Stimulated activated CD4-positive, alpha-beta T cell treated with anti-CD3 and anti-CD28 coated beads, Interleukin-4, amount 100 ng/mL, for 48 hours (primary cell): ENCODE measurements at places on chromosomes 6 and 20.
A peak's percentile ranks its signal among the peaks of the same experiment; 100 is the strongest.

DNA sequence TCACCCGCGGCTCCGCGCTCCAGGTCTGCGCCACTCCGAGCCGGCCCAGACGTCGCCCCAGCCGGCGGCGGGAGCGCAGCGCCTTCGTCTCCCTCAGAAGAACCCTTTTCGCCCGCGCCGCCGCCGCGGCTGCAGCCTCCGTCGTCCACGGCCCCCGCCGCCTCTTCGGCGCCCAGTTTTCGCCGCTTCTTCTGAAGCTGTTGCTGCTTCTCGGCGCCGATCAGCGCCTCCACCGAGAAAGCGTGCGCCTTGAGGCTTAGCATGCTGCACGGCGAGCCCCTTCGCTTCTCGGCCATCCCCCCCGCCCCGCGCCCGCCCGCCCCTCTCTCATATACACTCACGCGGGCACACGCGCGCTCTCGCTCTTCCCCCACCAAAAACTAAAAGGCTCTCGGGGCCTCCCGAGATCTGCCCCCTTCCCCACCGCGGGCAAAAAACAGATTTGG lies 489 bp downstream of the TBX18 start:
- no peak for DNase-seq

- no peak for DNase-seq
Observed at GRCh38 chr20:25444556-25444955, 37.1 kb downstream of the GINS1 start.

GRCh38 chr6:156166093-156166492 lies 611.1 kb upstream of the ARID1B start:
- DNase-seq = no peak

DNA sequence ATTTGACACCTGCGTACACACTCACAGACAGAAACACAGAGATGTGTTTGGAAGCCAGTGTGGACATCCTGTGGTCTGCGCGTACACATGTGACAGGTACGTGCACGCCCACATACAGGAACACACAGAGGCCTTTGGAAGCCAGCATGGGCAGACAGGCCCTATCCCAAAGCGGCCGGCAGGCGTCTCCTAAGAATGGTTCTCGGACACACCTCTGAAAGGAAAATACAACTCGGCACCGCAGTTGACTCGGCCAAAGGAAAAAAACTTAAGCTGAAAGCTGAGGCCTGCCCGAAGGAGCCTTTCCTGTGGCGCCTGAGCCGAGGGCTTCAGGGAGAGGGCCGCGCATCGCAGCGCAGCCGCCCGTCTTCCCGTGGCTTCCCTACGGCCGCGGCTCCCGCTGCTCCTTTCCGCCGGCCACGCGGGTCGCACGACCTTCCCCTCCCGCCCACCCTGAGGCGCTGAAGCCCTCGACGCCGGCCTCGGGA lies 1.4 kb upstream of the CEP43 start:
- DNase-seq = peak; percentile 55

- no peak for DNase-seq
Observed at GRCh38 chr6:105488516-105489215, 85.8 kb upstream of the PREP start.

DNA sequence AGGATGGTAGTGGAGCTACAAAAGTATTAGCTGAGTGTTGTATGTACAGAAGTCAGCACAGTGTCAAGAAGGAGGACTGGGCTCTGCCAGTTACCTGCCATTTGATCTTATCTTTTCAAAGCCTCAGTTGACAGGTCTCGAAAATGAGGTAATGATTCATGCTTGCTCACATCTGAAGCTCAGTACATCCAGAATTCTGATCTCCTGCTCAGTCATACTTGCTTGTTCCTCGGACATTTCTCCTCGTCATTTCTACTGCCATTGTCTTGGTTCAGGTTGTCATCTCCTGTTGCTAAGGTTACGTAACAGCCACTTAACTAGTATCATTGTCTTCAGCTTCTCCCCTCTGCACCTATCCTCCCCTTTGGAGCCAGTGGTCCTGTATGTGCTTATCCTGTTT lies 89.5 kb downstream of the SLX4IP start:
- DNase-seq = no peak

- DNase-seq = peak; percentile 29
Observed at GRCh38 chr20:51500311-51500710, 42.2 kb downstream of the NFATC2 start.

- DNase-seq = no peak
Observed at GRCh38 chr6:56259234-56260077, 12.1 kb upstream of the COL21A1 start.

DNA sequence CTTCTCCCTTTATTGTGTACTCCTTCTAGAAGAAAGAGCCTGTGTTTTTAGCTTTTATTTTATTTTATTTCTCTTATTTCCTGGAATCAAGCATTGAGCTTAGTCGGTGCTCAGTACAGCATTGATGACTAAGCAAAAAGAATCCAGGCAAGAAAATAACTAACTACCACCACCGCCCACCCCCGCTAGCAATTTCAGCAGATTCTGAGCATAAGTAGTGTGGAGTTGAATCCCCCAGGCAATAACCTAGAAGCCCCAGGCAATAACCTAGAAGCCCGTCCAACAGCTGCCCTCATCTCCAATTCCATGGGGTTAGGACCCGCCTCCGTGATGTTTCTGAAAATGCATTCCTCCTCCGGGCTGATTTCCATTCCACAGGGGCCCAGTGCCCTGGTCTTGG lies 258.0 kb upstream of the TAB2 start:
- DNase-seq = no peak

DNA sequence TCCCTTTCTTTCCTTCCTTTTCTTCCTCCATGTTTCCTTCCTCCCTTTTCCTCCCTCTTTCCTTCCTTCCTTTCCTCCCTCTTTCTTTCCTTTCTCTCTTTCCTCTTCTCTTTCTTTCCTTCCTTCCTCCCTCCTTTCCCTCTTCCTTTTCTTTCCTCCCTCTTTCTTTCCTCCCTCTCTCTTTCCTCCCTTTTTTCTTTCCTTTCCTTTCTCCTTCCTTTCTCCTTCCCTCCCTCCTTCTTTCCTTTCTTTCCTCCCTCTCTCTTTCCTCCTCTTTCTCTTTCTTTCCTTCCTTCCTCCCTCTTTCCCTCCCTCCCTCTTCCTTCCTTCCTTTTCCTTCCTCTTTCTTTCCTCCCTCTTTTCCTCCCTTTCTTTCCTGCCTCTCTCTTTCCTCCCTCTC lies 86.3 kb upstream of the FERMT1 start:
- no peak for DNase-seq

GRCh38 chr20:1363522-1363921 lies 29.3 kb downstream of the FKBP1A start:
- DNase-seq = no peak

DNA sequence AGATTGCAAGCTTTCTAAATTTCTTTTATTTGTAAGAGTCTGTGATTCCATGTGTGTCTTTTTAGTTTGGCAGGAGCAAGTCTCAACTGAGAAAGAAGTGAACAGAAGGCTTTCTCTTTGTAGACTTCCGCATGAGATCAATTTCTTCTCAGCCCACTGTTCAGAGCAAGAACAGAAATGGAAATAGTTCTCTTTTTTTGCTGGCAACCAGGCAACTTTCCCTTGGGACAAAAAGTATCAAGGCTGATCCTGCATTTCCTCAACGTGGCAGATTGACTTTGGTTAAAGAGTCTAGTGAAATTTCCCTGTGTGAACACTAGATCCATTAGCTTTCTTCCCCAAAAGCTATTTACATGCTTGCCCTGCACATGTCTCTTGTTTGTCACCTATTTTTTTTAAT lies 46.8 kb upstream of the JAG1 start:
- DNase-seq = no peak

- peak; percentile 53 for DNase-seq
Observed at GRCh38 chr20:31674895-31675827, 37.4 kb downstream of the COX4I2 start.

DNA sequence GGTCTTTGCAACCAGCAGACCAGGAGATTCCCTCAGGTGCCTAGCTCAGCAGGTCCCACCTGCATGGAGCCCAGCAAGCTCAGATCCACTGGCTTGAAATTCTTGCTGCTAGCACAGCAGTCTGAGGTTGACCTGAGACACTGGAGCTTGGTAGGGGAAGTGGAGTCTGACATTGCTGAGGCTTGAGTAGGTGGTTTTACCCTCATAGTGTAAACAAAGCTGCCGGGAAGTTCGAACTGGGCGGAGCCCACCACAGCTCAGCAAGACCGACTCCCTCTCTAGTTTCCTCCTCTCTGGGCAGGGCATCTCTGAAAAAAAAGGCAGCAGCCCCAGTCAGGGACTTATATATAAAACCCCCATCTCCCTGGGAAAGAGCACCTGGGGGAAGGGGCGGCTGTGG lies 34.3 kb downstream of the PRSS35 start:
- no peak for DNase-seq
